ENCODE measurements at places on chromosomes 7 and 10.

- DNase-seq: no peak
Observed at GRCh38 chr10:1300218-1300617, 244.0 kb downstream of the WDR37 start.

DNA sequence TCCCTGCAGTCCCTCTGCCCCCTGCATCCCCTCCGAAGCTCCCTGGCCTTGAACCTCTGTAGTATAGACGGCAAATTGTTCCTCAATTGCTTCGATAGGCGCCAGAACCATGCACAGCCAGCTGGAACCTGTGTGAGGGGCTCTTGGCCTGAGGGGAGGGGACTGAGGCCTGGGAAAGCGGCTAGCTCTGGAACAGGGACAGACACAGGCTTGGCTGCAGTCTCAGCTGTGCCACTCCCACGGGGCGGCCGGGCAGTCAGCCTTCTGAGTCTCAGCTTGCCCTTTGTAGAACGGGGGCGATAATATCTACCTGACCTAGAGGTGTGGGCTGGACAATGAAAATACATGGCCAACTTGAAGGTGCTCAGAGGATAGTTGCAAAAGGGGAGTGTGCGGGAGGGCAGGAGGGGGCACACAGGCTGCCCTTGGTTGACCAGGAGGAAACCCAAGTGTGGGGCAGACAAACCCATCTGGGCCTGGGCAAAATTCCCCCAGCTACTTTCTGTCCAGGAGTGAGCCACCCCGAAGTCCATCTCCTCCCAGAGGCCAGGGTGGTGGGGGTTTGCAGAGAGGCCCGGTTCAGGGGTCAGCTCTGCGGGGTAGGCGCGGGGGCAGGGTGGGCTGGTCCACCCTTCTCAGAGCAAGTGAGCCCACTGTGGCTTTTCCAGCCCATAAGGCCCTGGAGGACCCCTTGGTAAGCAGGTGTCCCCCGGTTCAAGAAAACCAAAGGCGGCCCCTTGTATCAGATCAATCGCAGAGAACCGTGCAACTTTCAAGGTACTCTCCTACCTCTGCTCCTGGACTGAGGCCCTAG is 4.6 kb downstream of the CRYGN start:
- no peak for DNase-seq

GRCh38 chr10:119725828-119726675 is at the start of gene INPP5F:
Gene INPP5F, plus strand, starts transcription at chr10:119726050. Its CDS starts 213 bp downstream, at chr10:119726263.
- peak; percentile 99 for DNase-seq

DNA sequence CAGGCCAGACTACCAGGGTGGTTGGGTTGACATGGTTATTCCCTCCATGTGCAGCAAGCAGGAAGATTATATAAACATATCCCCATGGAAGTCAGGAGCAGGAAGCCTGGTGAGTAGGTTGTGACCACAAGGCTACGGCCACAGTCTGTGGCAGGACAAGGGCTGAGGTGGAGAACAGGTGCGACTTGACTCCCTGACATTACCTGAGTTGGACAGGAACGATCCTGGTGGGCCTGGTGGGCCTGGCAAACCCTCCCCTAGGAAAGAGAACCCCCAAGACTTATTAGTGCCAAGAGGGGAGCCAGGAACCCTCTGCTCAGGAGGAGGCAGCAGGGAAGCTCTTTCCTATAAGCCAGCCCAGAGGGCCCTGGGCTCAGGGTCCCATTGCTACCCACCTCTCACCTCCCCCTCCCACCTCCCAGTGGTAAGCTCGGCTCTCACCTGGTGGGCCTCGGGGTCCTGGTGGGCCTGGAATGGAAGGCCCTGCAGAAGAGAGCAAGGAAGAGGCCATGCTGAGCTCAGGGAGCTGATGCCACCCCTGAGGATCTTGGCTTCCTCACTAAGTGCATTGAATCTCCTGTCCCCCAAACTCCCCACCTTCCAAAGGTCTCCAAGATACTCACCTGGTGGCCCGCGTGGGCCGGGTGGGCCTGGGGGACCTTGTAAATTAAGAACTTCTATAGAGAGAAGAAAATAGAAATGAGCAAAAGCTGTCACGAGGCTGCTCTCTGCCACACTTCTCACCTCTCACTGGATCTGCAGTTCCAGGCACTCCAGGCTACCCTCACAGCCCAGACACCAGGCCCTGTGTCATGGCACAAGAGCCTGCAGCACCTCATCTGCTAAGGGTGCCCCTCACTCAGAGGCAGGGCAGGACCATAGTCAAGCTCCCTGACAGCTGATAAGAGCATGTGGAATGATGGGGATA is 44.6 kb downstream of the COL17A1 start:
- no peak for DNase-seq

GRCh38 chr7:88147949-88148348 is 71.9 kb downstream of the SRI start:
- no peak for DNase-seq

DNA sequence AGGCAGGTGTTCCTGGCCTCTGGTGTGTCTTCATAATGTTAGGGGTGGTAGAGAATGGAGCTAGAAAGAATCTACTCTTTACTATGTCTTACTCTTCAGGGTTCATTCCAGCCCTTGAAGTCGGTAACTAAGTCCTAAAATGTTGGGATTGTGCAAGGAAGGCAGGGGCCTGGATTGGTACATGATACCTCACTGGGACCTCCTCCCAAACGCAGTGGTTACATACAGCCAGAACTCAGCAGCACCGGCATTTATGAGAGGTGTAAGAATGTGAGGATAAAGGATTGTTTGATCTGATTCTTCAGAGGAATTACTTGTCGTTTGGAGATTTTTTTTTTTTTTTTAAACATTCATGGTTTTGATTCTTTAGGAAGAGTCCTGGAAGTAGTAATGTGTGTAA is 6.9 kb downstream of the COMTD1 start:
- DNase-seq: no peak

DNA sequence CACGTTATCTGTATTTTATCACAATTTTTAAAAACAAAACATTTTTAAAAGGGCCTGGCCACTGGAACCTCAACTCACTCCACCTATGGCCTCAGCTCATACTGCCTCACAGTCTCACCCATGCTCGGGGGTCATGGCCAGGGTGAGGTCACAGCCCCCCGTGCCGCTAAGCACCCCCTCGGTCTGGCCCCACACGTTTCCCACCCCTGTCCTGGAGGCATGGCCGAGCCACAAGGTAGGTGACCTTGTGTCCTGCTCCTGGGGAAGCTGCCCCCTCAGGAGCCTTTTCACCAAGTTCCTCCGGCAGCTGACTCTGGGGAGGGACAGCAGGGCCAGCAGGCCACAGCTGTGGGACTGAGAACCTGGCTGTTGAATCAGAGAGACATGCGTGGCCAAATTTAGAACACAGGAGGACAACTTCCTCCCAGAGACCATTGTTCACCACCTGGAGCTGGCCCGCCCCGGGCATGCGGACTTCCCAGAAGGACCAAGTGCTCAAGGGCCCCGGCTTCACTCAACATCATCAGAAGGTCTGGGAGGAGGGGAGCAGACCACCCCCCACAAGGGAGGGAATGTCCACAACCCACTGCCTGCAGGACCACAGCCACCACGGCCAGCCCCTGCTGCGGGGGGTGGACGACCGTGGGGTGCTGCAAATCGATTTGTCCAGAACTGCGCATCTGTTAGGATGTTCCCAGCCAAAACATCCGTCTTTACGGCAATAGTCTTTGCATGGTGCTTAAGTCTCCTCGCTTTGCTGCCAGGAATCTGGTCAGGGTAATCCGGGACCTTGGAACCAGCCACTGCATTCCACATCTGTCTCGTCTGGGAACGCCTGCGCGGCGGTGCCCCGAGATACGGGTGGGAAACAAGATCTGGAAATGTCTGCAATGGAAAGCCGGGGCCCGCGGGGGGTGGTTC is 48.6 kb upstream of the PDGFA start:
- DNase-seq: no peak

DNA sequence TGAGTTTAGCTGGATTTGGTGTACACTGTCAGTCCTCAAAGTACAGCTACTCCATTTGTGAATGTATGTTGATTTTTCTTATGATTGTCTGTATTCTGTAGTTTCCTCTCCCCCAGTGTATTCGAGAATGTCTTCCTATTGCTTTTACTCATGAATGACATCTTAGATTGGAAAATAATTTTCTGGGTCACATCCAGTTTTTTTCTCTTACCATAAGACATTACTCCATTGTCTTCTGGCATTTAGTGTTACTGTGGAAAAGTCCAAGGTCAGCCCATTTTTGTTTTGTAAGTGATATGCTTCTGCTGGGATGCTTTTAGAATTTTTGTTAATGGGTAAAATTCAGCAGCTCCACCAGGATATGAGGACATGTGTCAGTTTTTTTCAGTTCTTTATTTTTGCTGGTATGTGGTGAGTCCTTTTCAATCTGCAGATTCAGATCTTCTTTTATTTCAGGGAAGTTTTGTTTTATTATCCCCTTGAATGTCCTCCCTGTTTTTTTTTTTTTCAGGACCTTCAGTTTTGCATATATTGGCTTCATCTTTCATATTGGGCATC is 33.6 kb downstream of the WAC start:
- no peak for DNase-seq

GRCh38 chr7:127794136-127794535 is 142.1 kb downstream of the SND1 start:
- no peak for DNase-seq

DNA sequence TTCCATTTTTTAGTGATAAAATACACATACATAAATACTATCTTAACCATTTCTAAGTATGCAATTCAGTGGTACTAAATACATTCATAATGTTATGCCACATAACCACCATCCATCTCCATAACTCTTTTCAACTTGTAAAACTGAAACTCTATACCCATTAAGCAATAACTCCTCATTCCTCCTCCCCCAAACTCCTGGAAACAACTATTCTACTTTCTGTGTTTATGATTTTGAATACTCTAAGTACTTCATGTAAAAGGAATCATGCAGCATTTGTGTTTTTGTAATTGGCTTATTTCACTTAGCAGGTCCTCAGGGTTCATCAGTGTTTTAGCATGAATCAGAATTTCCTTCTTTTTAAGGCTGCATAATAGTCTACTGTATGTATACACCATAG is 131.8 kb downstream of the TES start:
- DNase-seq: no peak

GRCh38 chr10:92761571-92761970 is 71.8 kb downstream of the HHEX start:
- DNase-seq: no peak

GRCh38 chr7:2829040-2829439 is 15.1 kb downstream of the GNA12 start:
- no peak for DNase-seq

GRCh38 chr10:29798921-29799690 is 164.3 kb upstream of the SVIL start:
- no peak for DNase-seq

- no peak for DNase-seq
Observed at GRCh38 chr10:49080071-49080470, 35.3 kb downstream of the VSTM4 start.

DNA sequence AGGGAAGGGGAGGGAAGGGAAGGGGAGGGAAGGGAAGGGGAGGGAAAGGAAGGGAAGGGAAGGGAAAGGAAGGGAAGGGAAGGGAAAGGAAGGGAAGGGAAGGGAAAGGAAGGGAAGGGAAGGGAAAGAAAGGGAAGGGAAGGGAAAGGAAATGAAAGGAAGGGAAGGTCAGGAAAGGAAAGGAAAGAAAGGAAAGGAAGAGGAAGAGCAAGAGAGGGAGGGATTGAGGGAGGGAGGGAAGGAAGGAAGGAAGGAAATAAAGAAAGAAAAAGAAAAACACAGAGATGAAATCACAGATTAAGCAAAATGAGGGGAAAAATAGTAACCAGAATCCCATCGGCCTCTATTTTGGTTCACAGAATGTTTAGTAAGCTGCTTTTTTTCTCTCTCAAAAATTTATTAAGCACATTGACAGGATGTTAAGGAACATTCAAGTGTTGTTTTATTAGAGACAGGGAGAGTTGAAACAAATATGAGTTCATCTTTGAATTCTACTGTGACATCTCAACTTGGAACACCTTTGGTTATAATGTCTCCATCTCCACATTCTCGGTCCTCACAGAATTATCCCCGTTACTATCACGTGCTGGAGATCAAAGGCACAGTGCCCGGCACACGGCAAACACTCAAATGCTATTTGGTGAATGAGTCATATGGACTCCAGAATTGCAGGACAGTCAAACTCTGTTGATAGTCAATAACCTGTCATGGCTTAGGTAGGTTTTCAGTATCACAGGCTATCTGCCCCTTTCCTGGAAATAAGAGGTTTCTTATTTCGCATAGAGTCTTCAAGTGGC is 52.4 kb downstream of the ABCB1 start:
- DNase-seq: no peak

- DNase-seq: no peak
Observed at GRCh38 chr10:12784646-12785045, 216.9 kb downstream of the CCDC3 start.

GRCh38 chr7:11083214-11083568 is 109.5 kb downstream of the PHF14 start:
- no peak for DNase-seq

GRCh38 chr7:155971180-155971770 is 159.0 kb upstream of the SHH start:
- DNase-seq: no peak

DNA sequence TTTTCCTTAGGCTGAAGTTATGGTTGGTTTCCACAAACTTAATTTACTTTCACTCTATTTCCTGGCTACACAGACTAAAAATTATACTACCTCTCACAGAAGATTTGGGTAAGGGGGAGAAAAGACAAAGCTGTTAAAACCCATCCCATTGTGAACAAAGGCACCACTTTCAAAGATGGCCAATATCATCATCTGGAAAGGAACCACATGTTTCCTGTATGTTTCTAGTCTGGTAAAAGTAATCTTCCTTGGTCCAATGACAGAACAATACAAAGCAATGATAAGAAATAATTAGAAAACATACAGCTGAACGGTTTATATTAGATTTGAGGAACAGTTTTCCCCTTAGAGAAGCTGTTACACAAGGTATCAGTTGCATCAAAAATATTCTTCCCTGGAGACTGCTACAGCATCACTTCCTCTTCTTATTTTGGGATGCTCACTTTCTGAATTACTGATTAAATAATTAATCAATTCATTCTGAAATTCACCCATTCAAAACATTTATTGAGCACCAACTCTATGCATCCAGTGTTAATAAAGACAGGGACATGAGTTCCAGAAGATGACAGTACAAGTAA is 8.5 kb upstream of the SFR1 start:
- no peak for DNase-seq

GRCh38 chr7:130893441-130893894 is 159.5 kb upstream of the KLF14 start:
- no peak for DNase-seq

- no peak for DNase-seq
Observed at GRCh38 chr7:46710927-46711326, 789.9 kb upstream of the IGFBP3 start.

- DNase-seq: no peak
Observed at GRCh38 chr10:77989081-77989724, 40.1 kb downstream of the POLR3A start.

GRCh38 chr7:55469271-55469681 is 103.0 kb downstream of the VOPP1 start:
- DNase-seq: no peak

DNA sequence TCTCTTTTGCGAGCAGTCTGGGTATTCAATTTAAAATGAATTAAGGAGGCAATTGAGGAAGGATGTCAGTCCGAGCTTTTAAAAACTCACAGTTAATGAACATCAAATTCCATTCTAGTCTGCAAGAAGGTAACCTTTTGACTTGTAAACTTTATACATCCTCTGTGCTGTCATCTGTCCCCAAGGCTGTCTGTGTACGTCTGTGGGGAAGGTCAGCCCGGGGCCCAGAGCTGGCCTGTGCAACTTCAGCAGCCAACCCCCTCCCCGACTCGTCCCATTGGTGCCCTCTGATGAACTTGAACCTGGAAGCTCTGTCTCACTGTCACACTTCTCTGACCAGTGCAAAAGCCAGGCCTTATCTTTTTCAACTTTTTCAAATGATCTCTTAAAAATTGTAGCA is 80.3 kb downstream of the CCDC3 start:
- no peak for DNase-seq

All from activated T-helper 1 cell treated with anti-CD3 and anti-CD28 coated beads, Interleukin-2, amount 50 U/mL, for 16 hours (primary cell).